RPMI7951 (cell line): ENCODE measurements at places on chromosomes 6 and 20. TPM values are rescaled to one million over a fixed set of nuclear protein-coding genes. Genes with fewer than 3 reads are reported as not detected.

DNA sequence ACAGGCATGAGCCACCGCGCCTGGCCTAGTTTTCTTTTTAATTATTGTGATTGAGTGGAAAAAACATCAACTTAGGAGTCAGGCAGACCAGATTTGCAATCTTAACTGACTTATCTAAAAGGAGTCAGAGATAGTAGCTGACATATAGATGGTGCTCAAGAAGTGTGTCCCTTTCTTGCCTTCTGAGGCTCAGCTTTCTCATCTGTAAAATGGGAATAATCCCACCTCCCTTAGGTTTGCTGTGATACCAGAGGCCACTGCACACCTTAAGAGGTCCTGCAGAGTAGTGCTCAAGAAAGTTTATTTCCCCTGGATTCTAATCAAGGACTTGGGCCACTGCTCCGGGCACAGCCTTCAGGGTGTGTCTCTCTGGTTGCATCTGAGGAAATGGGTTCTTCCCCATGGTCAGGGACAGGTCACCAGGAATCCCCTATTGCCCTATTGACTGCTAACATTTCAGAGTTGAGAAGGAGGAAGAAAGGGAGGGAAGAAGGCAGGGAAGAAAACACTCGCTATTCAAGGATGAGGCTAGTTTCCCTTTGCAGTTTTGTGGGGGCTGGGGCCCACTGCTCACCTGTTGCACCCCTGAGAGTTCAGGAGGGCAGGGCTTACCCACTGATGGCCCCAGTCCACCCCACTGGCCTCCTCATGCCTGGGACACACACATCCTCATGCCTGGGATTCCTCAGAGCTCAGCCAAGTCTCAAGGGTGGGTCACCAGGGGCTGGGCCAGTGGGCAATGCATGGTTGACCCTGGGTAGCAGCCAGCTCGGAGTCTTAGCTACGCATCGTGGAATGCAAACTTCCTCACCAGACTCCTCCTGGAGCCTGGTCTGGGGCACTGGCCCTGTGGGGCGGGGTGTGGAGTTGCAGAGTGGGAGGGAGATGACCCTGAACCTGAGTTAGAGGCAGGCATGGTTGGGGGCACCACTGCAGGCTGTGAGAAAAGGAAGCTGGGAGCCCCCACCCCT is 21.2 kb downstream of the C6orf132 start:
- DNase-seq = no peak

DNA sequence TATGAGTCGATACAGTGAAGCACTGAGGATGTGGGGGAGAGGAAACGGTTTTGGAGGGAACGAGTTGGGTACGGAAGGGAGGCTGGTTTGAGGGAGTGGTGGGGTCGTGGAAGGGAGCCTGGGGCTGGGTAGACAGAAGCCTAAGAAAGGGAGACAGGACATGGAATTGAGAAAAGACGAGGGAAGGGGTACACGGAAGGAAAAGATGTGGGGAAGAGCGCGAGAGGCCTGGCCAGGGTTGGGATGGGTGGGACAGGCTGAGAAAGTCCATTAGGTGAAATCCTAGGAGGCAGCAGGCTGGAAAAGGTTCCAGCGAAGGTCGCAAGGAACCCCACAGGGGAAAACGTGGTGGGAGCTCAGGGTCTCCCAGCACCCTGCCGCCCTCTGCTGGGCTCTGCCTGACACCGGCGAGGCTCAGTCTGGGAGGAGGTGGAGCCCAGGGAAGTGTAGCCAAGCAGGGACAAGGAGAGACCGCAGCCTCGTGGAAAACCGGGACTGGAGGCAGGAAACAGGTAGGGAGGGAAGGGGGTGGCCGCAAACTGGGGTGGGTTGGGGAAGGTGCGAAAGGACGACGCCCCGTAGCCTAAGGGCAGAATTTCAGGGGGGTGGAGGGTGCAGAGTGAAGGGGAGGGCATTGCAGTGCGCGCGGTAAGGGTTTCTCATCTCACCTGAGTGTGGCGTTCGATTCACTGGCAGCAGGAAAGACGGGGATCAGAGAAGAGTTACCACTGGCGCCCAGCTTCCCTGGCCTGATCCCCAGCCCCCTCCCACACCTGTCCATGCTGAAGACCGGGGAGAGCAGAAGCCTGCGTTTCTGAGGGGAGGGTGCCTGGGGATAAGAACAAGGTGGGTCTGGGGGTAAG is 4.3 kb downstream of the GABBR1 start:
- DNase-seq = peak; percentile 74

GRCh38 chr6:38220069-38220723 is 400.7 kb downstream of the ZFAND3 start:
- peak; percentile 9 for DNase-seq

DNA sequence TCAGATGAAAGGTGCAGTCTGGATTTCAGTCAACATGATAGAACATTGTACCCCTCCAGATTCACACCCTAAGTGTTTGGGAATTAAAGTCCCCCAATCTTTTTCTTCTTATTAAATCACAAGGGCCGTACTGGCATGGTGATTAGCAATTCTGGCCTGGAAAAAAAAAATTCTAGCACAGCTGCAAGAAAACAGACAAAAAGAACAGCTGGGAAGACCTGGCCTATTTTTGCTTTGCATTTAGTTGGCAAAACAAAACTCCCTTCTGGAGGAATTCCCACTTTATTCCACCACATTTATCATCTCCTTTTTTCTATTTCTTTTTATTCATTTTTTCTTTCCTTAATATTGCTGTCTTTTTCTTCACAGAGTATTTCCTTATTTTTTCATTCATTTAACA is 39.8 kb upstream of the AKAP12 start:
- DNase-seq = no peak

DNA sequence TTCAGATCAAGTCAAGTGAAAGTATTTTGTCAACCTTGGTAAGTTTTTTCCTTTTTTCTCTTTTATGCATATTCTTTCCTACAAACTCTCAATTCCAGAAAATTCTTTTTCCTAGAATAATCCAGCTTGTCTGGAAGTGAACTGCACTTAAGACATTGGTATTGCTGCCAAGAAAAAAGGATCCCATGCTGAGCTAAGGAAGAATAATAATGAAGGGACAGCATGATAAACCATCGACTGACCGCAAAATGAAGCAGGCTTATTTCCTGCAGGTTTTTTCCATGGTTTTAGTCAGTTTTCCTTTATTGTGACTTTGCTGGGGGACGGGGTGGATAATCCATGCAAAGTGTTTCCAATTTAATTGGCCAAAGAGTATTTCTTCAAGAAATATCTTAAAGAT is 857.6 kb upstream of the SLC35B3 start:
- DNase-seq = peak; percentile 53

DNA sequence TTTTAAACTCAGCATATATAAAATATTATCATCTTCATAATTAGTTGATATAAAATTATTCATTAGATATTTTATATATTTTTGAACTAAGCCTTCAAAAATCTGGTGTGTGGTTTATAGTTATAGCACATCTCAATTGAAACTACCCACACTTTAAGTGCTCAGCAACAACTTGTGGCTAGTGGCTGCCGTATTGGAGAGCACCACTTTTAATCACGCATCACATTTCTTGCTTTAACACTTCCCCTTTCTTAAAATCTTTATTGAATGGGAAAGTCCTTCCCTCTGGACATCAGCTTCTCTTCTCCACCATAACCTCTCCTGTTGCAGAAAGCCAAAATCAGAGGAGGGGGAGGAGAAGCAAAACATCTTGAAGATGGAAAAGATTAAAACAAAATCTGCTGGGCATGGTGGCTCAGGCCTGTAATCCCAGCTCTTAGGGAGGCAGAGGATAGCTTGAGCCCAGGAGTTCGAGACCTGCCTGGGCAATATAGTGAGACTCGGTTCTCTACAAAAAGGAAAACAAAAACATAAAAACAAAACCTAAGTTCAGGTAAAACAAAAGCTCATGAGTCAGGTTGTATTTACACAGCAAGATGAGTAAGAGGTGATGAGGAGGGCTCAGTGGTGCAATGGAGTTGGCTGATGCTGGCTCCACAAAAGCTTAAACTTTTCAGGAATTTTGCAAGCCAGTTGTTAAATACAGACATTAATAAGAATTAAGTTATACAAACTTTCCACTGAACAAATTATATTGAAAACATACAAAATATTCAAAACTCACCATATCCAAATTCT is 237.0 kb upstream of the SUPT3H start:
- no peak for DNase-seq

- no peak for DNase-seq
Observed at GRCh38 chr6:135465307-135465706, 32.2 kb downstream of the AHI1 start.

- DNase-seq = no peak
Observed at GRCh38 chr20:14234666-14235295, 102.6 kb downstream of the FLRT3 start.

The SPATS1 gene
- not detected in 2 replicates for total RNA-seq

The RAB22A gene
- total RNA-seq = 26.8 and 27.3 TPM in 2 replicates

The BRD2 gene
- total RNA-seq = 77.5 and 82.1 TPM in 2 replicates

The SUN5 gene
- total RNA-seq = not detected in 2 replicates

The KLC4 gene
- total RNA-seq = 9.4 and 12.3 TPM in 2 replicates
